ENCODE measurements at places on chromosomes 11 and 22. TPM values are rescaled to one million over a fixed set of nuclear protein-coding genes. Genes with fewer than 3 reads are reported as not detected.

- no peak for DNase-seq
Measured at GRCh38 chr11:1146365-1146764, 11.4 kb upstream of the MUC5AC start.

CASP12 gene
- 5.9 TPM for total RNA-seq

DNA sequence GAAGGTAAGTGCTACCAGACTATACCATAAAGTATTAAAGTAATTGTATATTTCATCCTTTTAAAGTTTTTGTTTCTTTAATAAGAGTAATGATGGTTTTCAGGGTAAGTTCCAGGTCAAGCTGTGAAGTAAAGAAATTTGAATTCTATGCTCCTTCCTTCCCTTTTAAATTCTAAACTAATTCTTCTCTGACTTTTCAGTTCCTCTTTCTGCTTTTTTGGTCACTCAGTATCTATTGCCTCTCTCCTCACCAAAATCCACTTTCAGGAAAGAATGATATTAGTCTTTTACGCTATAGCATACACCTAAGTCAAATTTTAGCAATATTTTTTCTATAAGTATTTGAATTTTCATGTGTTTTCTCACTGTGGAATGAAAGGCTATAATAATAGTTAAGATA, 8.2 kb downstream of the MMP8 start:
- DNase-seq, result no peak

DNA sequence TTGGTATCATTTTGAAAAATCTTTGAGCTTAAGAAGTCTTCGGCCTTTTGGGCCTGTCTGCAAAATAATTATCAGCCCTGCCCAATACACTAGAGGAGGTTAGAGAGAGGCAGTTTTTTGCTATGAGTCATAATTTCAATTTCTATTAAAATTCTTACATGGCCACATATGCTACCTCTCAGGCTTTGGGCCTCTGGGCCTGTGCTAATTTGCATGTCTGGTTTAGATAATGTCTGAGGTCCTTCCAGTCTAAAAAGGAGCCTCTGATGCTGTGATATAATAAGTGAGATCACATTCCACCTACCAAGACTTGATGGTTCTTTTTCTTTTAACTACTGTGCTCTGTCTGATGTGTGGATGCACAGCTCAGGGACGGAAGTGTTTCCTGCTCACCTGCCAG, 70.8 kb downstream of the KCNJ1 start:
- DNase-seq, result no peak

DNA sequence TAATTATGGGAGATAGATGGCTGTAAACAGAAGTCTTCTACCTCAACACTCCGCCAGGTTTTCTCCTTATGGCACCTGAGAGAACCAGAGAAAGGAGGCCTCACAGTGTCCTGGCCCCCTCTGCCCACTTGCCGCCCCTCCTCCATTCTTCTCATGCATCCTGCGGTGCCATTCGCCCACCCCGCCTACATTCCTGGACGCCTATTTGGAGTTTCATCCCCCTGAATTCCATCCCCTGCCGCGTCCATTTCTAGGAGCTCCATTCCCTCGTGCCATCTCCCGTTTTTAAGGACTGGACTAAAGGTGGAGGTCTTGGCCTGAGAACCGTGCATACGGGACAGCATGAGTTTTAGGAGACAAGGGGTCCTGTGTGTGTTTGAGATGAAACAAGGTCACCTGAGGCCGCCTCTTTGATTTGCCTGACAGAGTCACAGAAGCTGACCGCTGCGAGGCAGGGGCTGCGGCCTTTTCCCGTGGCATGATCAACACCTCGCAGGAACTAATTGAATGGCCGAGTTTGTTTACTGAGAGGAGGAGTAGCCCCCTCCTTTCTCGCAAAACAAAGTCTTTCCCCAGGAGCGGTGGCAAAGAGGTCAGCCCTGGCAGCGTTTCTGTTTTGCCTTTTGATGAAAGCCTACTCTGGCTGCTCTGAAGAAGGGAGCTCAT, 246.2 kb downstream of the ST3GAL4 start:
- DNase-seq, result no peak

DNA sequence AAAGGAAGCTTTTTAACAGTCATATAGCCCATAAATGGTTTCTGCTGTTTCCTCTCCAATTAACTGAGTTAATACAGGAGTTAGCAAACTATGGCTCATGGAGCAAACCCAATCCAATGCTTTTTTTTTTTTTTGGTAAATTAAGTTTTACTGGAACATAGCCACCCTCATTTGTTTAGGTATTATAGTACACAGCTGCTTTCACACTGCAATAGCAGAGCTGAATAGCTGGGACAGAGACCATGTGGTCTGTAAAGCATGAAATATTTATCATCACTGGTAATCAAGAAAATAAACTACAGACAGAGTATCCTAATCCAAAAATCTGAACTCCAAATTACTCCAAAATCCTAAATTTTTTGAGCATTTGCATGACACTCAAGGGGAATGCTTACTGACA, 53.7 kb downstream of the RDX start:
- no peak for DNase-seq

GRCh38 chr22:50175921-50176849, 5.7 kb downstream of the PANX2 start:
- DNase-seq, result no peak

DNA sequence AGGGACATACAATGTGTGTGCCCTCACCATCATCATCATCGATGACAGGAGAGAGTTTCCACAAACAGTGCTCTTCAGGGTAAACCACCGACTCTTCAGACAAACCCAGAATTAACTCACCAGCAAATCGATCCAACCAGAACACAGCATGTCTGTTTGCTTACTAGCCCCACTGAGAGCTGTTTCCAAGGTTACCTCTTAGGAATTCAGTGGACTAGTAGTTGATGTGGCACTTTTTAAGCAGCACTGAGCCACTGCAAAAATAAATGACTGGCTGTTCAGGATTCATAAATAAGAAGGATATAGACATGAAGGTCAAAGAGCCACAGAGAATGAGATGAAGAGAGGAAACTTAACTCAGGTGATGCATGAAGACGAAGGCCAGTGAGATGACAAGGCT, 83.1 kb downstream of the PARVA start:
- no peak for DNase-seq

DNA sequence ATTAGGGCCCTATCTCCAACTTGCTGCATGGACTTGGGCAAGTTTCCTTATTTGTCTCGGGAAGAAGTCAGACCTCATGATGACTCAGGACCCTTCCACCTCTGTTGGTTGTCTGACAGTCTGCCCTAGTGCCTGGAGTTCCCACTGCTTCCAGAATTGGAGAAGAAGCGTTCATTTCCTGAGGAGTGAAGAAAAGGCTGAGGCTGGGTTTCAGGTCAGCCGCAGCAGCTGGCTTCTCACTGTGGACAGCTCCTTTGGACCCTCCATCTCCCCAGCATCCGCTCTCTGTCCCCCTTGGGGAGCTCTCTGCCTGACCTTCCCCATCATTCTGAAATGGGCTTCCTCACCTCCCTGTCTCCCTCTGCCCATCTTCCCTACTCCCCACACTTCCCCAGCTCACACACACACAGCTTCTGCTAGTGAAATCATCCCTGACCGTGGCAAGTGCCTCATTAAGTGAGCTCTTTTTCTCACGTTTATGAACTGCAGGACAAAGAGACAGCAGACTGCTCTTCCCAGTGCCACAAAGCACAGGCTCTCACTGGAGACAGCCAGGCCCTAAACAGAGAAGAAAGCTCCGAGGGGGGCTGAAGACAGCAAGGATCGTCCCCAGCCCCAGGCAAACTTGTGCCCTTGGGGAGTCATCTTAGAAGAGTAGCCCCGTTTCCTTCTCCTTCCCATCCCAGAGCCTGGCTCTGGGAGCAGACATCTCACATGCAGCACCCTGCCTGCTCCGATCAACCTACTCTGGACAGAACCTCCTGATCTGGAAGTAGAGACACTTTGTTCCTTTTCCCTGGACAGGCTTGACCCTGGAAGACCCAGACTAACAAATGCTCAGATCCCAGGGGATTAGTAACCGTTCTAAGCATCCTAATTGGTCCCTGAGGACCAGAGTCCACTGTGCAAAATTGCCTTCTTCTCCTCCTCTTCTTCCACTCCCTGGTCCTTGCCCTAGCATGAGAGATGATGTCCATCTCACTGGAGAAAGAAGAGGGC, 157.9 kb downstream of the FEZ1 start:
- no peak for DNase-seq

- no peak for DNase-seq
Measured at GRCh38 chr11:35046681-35047080, 92.3 kb upstream of the CD44 start.

FADS1 gene
- total RNA-seq, result 73.6 TPM

DNA sequence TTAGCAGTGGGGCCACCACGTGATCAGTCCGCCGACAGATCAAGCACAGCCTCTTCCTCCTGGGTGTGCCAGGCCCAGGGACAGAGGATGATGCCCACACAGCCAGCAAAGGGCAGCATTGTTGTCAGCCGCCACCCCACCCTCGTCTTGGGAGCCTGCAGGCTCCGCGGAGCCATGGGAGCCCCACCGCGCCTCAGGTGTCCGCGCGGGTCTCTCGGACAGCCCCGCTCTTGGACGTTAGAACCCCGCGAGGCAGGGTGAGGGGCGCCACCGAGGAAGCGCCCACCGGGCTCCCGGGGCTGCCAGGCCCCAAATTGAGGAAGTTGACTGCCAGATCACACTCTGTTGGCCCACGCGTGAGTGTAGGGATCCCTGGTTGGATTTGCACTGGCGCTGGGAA, 83.9 kb upstream of the MS4A8 start:
- DNase-seq, result no peak

C11orf97 gene
- total RNA-seq, result not detected

PUS3 gene
- 13.4 TPM for total RNA-seq

DNA sequence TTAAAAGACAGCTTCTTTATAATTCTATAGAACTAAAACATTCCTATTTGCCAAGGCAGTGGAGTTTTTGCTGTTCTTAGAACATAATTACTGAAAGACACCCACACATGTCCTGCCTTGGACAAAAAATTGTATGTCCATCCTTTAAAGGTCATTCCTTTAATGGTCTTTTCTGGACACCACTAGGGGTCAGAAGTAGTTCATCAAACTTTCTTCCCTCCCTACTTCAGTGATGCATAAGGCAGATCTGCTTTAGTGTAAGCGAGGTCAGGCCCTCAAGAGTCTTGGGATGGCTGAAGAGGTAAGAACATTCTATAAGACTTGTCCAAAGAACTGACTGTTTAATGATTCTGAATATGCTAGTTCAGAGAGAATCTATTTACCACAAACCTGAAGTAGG, 4.3 kb upstream of the OR51V1 start:
- peak; percentile 43 for DNase-seq

DNA sequence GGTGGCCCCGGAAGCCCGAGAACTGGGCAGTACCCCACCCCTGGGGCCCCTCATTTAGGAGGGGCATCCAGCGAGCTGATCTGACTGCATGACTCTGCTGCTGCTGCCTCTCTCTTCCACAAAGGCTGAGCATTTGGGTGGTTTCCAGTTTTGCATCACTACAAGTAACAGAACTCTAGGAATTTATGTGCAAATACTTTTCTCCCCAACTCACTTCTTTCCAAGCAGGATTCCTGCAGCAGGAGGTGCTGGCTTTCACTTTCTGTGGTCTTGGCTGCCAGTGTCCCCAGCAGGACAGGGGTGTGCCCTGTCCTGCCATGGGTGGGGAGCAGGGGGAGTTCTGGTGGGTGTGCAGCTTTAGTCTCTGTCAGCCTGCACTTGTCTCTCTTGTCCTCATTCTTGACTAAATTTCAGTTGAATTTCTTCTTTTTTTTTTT, 21.2 kb downstream of the UPB1 start:
- no peak for DNase-seq

- peak; percentile 7 for DNase-seq
Measured at GRCh38 chr22:30004694-30005093, 75.6 kb upstream of the HORMAD2 start.

DNA sequence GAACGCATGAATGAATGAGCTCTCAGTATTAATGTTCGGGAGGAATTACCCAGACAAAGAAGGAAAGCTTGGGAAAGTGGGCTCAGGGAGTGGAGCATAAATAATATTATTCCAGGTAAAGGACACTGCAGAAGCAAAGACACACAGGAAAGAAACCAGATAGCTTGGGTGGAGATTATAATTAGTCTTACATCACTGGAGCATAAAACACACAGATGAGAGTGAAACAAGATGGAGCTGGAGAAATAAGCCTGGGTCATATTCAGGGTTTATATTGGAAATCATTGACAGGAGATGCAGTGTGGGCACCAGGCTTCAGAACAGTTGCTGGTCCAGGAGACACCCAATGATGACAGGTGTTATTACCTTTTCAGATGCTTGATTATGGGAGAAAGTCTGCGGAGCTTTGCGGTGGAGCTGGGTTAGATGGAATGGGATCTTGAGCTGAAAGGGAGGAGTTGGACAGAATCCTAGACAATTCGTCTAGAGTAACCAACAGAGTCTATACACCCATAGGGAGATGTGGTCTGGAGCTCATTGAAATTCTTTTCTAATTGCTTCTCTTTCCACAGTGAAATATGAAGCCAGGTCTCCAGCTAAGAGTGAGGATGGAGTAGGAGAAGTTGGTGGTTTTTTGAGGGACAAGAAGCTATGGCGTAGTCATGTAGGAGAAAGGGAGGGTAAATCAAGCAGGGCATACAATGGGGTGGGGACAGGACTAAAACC, 227.2 kb downstream of the FAM76B start:
- no peak for DNase-seq

TPCN2 gene
- total RNA-seq, result 14.3 TPM

DNA sequence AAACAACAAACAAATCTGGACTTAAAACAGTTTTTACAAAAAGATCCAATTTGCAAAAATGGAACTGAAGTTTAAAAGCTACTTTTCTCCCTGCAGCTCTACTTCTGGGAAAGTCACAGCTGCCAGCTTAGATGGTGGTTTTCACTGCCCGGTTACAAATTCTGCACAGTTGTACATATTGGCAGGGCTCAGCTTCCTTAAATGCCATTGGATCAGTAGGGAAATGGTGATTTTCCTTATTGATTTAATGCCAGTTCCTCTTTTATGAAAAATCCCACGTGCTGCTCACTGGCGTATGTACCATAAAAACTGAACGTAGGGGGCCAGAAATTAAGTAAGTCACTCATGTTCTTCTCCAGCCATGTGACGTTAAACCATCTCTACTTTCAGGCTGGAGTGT, 22.8 kb downstream of the GRAP2 start:
- DNase-seq, result no peak

DNA sequence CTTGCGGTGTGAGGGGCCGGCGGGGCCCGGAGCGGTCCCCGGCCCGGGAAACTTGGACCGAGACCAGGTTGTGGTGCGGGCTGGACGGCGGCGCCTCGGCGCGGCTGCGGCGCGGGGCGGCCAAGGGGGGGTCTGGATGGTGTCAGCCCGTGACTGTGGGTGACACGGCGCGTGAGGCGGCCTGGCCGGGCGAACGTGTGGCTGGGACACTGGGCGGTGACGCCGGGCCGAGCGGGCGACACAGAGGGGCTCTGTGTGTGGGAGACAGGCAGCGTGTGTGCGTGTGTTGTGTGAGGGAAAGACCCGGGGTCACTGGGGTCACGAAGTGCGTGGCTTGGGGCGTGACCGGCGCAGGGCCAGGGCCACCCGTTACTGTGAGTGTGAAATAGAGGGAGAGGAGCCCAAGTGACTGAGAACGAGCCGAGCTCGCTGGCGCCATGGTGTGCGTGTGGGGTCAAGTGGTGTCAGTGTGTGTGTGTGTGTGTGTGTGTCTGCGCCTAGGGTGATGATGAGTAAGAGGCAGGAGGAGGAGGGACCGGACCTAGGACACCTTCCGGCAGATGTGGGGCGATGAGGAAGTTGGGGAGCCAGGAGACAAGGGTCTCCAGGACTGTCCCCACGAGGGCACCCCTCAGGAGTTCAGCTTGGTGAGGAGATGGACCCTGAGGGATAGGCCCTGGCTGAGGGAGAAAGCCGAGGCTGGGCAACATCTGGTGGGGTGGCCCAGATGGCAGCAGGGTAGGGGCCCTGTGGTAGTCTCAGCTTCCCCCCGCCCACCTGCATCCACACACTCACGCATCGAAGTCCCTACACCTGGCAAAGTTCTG, 817 bp downstream of the RELT start:
- DNase-seq, result peak; percentile 76

UCP2 gene
- total RNA-seq, result 22.3 TPM

All from dermis blood vessel endothelial cell (primary cell).